ENCODE measurements at places on chromosomes 3 and 15.

DNA sequence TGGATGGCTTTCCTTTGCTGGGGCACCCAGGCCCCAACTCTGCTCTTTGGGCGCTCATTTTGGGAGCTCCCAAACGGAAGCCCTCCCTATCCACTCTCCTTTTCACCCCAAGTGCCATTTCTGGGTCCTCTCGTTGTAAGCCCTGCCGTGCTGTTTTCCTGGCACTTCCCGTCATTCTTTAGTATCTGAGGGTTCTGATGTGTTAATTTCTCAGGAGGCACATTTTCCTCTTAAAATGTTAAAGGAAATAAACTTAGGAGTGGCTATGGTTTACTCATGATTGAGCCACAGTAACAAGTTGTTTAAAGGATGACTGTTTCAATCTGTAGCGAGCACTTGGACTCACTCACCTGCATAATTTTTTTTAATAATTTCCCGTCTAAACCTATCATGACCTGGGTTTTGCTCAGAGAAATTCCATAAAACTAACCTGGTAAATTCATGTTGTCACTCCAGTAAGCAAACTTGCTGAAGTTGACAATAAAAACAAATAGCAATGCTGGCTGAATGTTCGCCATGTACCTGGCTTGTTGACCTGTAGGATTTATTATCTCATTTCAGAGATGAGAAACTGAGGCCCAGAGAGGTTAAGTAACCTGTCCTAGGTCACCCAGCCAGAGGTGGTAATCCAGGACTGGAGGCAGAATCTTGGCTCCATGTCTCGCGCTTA, 10.6 kb downstream of the ALDH1A3 start:
- no peak for DNase-seq

- peak; percentile 31 for DNase-seq
These were observed 151.9 kb upstream of the LINGO1 start for GRCh38 chr15:77784361-77785292.

DNA sequence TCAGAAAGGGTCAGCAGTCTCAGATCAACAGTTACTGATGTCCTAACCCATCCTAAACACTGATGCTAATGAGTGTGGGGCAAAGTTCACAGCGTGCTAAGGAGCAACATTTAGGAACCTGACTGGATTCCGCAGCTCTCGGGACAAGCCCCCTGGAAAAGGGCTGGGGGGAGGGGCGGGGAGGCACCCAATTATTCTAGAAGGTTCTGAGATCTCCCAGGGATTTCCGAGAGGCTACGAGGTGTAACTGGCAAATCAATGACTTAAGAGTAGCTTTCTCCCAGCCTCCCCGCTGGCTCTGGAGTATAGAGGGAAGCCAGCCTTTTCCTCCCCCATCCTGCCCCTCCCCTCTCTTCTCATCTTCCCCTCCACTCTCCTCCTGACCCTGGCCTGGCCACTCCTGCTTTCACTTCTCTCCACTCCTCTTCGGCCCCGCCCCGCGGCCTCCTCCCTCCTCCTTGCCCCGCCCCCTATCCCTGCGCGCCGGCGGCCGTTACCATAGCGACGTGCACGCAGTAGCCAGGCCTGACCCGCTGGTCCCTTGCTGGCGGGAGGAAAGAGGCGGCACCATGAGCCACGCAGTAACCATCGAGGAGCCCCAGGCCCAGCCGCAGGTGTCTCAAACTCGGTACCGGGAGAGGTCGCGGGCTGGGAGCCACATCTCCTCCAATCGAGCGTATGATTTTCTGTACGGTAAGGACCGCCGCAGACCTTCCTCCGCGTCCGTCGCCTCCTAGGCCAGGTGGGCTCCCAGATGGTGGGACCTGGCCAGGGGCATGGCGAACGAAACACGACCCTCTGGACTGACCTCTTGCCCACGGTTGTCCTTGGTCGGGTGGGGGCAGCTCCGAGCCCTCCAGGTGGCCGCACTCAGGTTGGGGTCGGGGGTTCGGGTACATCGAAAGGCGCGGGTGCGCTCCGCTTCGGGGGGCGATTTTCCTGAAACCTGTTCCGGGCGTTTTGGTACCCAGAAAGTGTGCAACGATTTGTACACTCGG, at the start of gene CFAP91:
TSS of gene CFAP91 (plus strand) at position 493 of the 998 bp plus-strand sequence. CDS start at position 570, 77 bp downstream.
- peak; percentile 95 for DNase-seq

DNA sequence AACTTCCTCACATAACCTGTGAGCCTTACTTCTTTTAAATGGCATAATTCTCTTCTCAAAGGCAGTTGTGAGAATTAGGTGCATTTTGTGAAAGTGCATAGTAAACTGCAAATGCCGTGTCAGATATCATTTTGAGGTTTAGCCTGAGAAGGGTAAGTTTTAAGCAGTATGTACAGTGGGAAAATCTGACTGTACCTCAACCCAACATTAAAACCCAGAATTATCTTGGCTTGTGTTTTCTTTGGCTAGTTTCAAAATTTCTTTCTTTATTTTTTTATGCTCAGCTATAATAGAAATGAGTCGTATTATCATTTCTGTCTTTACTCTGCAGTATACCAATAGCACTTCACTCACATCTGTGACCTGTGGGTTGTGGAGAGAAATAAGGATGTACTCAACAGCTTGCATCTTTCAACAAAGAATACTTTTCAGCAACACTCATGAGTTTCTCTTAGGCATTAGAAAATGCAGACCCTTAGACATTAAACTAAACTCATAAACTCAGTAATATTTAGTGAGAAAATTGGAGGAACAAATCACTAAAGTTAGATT, 65.7 kb downstream of the RASA2 start:
- DNase-seq: no peak

- no peak for DNase-seq
These were observed 53.9 kb downstream of the ACAD9 start for GRCh38 chr3:128933213-128933921.

DNA sequence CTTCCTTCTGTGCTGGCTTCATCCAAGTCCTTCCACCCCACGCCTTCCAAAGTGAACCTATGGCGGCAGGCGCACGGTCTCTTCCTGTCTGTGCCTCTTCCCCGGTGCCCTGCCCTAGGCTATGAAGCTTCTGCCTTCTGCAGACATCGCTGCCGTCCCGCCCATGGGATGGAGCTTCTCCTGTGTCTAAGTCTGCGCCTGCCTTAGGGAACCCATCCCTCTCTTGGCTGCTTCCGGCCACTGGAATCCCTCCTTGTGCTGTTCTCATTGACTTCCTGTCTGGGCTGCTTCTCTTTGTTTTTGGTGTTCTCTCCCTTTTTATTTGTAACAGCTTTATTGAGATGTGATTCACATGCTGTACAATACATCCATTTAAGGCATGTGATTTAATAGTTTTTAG, 17.2 kb downstream of the CHCHD6 start:
- DNase-seq: no peak

DNA sequence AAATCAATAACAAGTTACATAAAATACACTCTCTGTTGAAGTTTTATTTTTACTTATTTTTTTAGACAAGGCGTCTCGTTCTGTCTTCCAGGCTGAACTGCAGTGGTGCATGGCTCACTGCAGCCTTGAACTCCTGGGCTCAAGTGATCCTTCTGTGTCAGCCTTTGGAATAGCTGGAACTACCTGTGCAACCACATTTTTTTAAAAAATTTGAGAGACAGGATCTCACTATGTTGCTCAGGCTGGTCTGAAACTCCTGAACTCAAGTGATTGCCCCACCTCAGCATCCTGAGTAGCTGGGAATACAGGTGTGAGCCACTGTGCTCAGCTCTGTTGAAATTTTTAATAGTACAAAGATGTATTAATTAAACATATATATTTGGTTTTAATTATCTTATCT, 614.3 kb upstream of the ARRDC4 start:
- no peak for DNase-seq

DNA sequence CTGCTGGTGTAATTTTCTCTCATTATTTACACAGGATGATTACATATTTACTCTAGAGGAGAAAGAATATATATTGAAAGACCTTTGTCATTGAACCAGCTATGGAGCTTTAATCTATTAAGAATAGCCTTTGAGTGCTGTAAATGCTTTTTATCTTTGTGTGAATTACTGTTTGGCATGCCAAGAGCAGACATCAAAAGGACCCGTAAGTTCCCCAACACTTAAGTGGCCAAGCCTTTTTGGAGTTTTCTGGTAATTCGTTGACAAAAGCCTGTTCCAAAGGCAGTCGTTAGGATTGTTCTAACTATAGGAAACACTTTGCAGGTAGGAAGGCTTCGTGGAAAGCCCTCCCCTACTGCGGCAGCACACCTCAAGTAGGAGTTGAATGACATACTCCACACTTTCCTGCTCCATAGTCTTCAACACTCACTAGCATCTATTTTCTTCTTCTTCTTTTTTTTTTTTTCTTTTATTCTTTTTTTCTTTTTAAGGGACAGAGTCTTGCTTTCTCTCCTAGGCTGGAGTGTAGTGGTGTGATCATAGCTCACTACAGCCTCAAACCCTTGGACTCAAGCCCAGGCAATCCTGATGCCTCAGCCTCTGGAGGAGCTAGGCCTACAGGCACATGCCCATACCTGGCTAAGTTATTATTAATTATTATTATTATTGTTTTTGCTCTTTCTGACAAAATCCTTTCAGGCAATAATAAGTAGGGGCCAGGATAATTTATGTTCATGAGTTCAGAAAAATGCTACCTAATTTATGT, 98.6 kb downstream of the SUCNR1 start:
- DNase-seq: no peak

DNA sequence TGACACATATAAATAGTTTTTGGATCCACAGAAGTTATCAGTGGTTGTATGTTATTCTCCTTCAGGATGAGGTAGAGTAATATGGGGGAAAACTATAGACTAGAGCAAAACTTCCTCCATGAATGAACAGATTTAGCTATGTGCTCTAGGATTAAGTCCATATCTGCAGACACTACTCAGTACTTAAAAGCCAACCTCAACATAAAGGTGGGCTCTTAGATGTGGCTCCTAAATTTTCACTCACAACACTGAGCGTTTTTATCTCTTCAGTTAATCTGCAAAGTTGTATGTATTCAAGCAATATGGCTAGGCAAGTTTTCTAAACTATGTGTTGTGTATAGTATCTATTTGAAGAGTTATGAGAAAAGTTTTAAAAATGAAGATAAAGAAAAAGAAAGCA, 147.0 kb upstream of the SLITRK3 start:
- no peak for DNase-seq

- DNase-seq: no peak
These were observed 30.9 kb downstream of the WNT7A start for GRCh38 chr3:13849018-13849417.

GRCh38 chr3:19202303-19202702, 54.0 kb downstream of the KCNH8 start:
- DNase-seq: no peak

DNA sequence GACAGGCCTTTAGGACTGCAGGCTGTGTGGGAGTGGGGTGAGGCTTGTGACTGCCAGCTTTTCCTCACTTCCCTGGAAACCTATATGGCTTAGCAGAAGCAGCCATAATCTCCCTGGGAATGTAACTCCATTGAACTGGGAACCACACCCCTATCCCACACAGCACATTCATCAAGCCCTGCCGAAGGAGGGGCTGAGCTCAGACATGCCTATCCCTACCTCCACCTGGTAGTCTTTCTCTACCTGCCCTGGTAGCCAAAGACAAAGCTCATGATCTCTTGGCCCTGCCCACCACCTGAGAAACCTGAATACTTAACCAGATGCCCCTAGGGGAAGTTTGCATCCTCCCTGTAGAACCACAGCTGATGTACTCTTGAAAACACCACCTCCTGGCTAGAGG, 219.8 kb downstream of the UNC13C start:
- no peak for DNase-seq

GRCh38 chr3:52789746-52790040, 4.9 kb upstream of the ITIH3 start:
- DNase-seq: no peak

DNA sequence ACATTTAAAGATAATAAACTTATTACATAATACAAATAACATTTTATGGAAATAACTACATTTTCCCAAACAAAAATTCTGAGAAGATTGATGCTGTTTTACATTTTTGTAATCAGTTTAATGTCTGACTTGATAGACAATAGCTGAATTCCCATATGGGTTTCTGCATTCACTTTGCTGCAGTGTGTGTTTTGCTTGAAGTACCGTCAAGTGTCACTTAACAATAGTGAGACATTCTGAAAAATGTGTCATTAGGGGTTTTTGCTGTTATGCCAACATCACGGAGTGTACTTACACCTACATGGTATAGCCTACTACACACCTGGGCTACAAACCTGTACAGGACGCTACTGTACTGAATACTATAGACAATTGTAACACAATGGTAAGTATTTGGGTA, 57.5 kb downstream of the USF3 start:
- no peak for DNase-seq

DNA sequence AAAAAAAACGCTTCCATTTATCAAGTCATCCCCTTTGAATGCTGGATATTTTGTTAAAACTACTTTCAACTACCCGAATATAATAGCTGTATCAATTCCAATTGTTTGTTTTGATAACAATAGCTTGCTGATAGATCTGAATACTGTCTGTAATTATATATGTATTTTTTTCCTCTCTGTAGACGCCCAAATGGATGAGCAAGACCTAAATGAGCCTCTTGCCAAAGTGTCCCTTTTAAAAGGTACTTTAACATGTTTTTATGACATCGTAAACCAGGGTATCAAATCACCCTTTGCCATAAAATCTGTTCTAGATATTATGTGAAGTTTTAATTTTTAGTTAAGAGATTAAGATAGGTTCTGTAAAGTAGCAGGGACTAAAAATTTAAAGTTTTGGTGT, 111.5 kb upstream of the FLNB start:
- DNase-seq: no peak

GRCh38 chr15:74812533-74812932, at the start of gene LMAN1L:
Gene LMAN1L, plus strand, starts transcription at chr15:74812835. Its CDS starts 20 bp downstream, at chr15:74812855.
- DNase-seq: no peak

GRCh38 chr15:97401970-97402369, 558.5 kb upstream of the ARRDC4 start:
- no peak for DNase-seq

- no peak for DNase-seq
These were observed 117.5 kb upstream of the PRTG start for GRCh38 chr15:55860468-55860867.

DNA sequence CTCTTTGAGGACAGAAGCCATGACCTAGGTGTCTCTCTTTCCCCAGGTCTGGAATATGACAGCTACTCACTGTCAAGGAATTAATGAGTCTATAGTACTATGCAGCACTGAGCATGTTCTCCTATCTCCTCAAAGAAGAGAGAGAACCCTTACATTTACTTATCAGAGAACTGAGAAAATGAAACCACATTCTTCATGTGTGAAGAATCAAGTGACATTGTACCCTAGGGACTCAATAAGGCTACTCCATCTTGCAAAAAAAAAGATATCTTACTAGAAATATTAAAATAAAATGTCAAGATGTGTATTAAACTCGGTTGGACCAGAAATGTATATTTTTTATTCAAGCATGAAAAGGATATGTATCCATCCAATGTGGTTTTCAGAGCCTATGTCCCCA, 133.2 kb upstream of the COL8A1 start:
- peak; percentile 17 for DNase-seq

GRCh38 chr3:86865506-86865905, 125.4 kb downstream of the VGLL3 start:
- DNase-seq: peak; percentile 75

- DNase-seq: peak; percentile 99
These were observed 37.9 kb downstream of the LIPC start for GRCh38 chr15:58469432-58470353.

- DNase-seq: peak; percentile 38
These were observed 10.8 kb upstream of the RARRES1 start for GRCh38 chr3:158742871-158743663.

Data from EL (cell line).